ENCODE measurements at places on chromosomes 4 and X.

GRCh38 chr4:91317434-91317833 is 986.3 kb upstream of the GRID2 start:
- H3K4me3 ChIP-seq: no peak overlapping the region
- no peaks in the 10 kb centered on the region for H3K27me3 ChIP-seq
- H3K4me1 ChIP-seq: no peaks in the 10 kb centered on the region
- H3K27ac ChIP-seq: no peak overlapping the region
- no peak for DNase-seq

DNA sequence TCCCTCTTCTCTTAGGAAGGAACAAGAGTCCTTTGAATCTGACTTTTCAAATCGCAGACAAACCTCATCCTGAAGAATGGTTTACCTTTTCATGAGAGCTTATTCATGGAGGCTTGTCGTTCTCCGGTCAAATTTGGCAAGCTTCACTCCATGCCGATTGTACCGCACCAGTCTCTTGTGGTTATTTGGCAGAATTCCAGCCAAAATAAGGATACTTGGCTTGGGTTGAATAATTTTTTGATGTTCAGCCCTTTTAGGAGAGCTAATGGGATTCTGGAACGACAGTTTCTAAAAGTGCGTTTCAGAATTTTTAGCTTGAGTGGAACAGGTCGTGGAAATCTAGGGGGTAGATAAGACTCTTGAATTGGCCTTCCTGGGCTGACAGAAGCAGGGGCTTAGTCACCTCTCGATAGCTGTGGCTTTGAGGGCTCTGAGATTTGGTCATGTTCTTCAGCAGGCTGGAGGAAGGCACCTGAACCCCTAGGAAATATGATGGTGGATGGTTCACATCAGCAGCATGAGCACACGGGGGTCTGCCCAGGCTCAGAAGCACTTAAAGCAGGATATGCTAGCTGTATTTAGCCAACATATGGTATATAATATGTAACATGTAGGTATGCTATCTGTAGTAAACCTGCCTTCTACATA is 1.5 kb downstream of the KLHL2 start:
- DNase-seq: peak; percentile 35
- peak overlapping the region; percentile 89 for H3K4me3 ChIP-seq
- H3K36me3 ChIP-seq: peaks cover 4% of the 10 kb centered on the region
- H3K27me3 ChIP-seq: no peaks in the 10 kb centered on the region
- H3K4me1 ChIP-seq: peaks cover 71% of the 10 kb centered on the region

DNA sequence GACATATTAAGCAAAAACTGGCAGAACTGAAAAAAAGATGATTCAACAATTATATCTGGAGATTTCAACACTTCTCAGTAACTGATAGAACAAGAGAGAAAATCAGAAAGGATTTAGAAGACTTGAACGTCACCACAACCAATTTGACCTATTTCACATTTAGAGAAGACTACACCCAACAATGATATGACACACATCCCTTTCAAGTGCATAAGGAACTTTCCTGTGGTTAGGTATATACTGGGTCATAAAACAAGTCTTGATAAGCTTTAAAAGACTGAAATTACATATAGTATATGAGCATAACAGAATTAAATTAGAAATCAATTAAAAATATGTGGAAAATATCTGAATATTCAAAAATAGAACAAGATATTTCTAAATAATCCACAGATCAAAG is 201.2 kb upstream of the HAND2 start:
- no peak overlapping the region for H3K4me3 ChIP-seq
- no peak overlapping the region for H3K27ac ChIP-seq
- H3K36me3 ChIP-seq: no peaks in the 10 kb centered on the region
- H3K27me3 ChIP-seq: peaks cover 3% of the 10 kb centered on the region

- no peak for DNase-seq
- no peak overlapping the region for H3K4me3 ChIP-seq
Observed at GRCh38 chr4:26837993-26838842, 22.4 kb upstream of the STIM2 start.

DNA sequence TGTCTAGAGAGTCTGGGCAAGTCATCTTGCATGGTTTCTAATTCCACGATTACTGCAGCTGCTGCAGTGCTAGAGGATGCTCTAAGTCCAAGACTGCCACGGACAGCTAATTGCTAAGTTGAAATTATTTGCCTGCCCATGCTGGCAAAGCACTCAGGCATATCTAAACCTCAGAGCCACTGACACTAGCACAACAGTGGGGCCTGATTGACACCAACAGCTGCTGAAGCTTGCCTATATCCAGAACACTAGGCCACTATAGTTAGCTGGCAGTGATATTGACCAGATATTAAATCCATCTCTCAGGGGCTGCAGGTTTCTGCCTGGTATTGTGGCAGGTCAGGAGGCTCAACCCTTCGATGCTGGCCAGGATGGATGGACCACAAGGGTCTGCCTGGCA is 103.9 kb downstream of the DCAF12L1 start:
- no peaks in the 10 kb centered on the region for H3K4me1 ChIP-seq
- H3K27ac ChIP-seq: no peak overlapping the region
- DNase-seq: no peak

DNA sequence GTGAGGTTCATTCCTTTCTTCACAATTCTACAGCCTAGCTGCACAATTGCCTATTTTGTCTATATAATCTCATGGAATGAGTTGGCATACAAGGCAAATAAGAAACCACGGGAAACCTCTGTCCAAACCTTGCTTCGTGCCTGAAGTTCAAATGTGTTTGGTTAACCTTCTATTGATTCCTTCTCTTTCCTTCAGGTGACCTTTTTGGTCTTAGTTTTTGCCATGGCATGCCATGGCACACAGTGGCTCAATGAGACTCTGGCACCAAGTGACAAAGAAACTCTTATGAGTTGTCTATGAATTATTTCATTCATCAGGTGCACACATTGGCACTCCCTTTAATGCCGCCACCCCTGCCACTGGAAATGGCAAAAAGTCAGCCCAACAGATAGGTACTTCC is 101.8 kb downstream of the PPARGC1A start:
- no peak for DNase-seq
- H3K27me3 ChIP-seq: no peaks in the 10 kb centered on the region
- H3K4me3 ChIP-seq: no peak overlapping the region
- no peak overlapping the region for H3K27ac ChIP-seq

GRCh38 chrX:30161043-30161442 is 54.3 kb upstream of the MAGEB2 start:
- no peaks in the 10 kb centered on the region for H3K36me3 ChIP-seq
- no peaks in the 10 kb centered on the region for H3K4me1 ChIP-seq
- no peak overlapping the region for H3K27ac ChIP-seq
- no peak overlapping the region for H3K4me3 ChIP-seq
- DNase-seq: no peak

GRCh38 chrX:19912-20571 is 261.1 kb upstream of the PLCXD1 start:
- peak overlapping the region; percentile 34 for H3K4me3 ChIP-seq
- H3K27me3 ChIP-seq: no peaks in the 10 kb centered on the region
- H3K36me3 ChIP-seq: no peaks in the 10 kb centered on the region
- H3K27ac ChIP-seq: no peak overlapping the region

GRCh38 chrX:16719334-16720084 is at the start of gene SYAP1:
Gene SYAP1 (plus strand): TSS chrX:16719612. CDS start chrX:16719725, 113 bp downstream.
- H3K36me3 ChIP-seq: peaks cover 7% of the 10 kb centered on the region
- H3K27ac ChIP-seq: peak within 1 kb of the TSS; percentile 95
- peaks cover 9% of the 10 kb centered on the region for H3K4me1 ChIP-seq
- peak; percentile 89 for DNase-seq
- peak within 1 kb of the TSS; percentile 89 for H3K4me3 ChIP-seq
- H3K27me3 ChIP-seq: no peaks in the 10 kb centered on the region

GRCh38 chr4:37953620-37954293 is 6.4 kb upstream of the PTTG2 start:
- peaks cover 27% of the 10 kb centered on the region for H3K36me3 ChIP-seq
- no peak overlapping the region for H3K27ac ChIP-seq
- no peaks in the 10 kb centered on the region for H3K27me3 ChIP-seq
- no peak overlapping the region for H3K4me3 ChIP-seq
- DNase-seq: no peak

GRCh38 chr4:98656443-98656842 is 2.0 kb downstream of the TSPAN5 start:
- peak overlapping the region; percentile 98 for H3K4me3 ChIP-seq
- no peak overlapping the region for H3K27ac ChIP-seq
- no peak for DNase-seq
- H3K27me3 ChIP-seq: peaks cover 4% of the 10 kb centered on the region
- peaks cover 21% of the 10 kb centered on the region for H3K36me3 ChIP-seq

All from activated naive CD8-positive, alpha-beta T cell treated with anti-CD3 and anti-CD28 coated beads for 36 hours (primary cell).